ENCODE measurements at places on chromosomes 2 and 18.

DNA sequence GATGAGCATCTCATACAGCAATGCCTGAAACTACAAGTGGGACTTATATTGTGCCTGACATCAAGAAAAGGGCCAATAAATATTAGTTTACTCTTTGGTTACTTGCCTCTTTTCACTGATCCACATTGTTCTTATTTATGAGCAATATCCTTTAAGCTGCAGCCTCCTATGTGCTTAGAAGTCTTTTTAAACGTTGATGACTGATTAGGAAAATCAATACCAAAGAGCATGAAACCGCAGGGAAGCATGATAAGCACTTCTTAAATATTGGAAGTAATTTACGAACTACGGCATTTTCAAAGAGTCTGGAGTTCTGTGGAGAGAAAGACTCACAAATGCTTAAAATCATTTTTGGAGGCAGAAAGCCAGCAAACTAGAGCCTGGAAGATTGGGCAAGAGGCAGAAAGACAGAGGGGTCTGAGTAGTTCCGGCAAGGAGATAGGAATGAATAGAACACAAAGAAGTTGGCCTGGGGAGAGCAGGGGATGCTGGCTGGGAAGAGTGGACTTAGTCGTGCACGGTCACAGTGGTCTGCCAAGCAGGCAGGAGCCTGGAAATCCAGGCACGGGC is 122.6 kb upstream of the NOSTRIN start:
- no peak for DNase-seq

- DNase-seq, result no peak
Observed at GRCh38 chr2:10931710-10932255, 20.0 kb downstream of the KCNF1 start.

DNA sequence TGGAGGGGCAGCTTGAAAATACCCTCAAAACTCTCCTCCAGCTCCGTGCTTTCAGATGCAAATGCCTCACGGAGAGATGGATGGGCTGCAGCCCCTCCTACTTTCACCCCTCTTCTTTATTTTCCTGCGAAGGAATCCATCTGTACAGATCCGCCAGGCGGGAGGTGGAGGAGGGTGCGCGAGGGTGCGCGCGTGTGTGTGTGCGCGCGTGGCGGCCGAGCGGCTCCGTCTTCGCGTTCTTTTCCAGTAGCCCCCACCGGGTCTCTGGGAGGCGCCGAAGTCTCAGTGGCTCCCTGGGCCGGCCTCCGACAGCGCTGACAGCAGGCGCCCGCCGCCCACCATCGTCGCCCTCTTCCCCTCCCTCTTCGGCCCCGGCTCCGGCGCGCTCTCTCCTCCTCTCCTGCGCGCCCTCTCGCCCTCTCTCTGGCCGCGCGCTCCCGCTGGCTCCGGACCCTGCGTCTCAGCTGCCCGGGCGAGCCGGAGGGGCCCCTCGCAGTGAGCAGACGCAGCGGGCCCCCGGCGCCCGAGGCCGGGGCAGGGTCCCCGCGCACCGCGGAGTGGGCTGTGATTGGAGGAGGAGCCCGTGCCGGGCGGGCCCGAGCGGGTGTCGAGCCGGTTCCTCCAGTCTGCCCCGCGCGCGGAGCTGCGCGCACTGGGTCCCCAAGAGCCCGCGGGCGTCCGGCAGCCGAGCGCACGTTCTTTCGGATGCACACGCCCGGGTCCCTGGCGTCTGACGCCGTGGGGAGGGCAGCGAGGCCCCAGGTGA is at the start of gene CDH7:
Gene CDH7 (plus strand): TSS at position 624 of the 766 bp plus-strand sequence. CDS start 11,831 bp downstream, outside the sequence.
- DNase-seq, result no peak

GRCh38 chr2:241546771-241547498 is 11.6 kb upstream of the BOK start:
- DNase-seq, result no peak

- no peak for DNase-seq
Observed at GRCh38 chr2:3572620-3573019, 2.4 kb upstream of the RPS7 start.

- no peak for DNase-seq
Observed at GRCh38 chr18:7272311-7273049, 41.6 kb downstream of the LRRC30 start.

- DNase-seq, result no peak
Observed at GRCh38 chr18:48898521-48898920, 52.2 kb downstream of the SMAD7 start.

- DNase-seq, result no peak
Observed at GRCh38 chr2:216316743-216317142, 55.5 kb downstream of the MARCHF4 start.

DNA sequence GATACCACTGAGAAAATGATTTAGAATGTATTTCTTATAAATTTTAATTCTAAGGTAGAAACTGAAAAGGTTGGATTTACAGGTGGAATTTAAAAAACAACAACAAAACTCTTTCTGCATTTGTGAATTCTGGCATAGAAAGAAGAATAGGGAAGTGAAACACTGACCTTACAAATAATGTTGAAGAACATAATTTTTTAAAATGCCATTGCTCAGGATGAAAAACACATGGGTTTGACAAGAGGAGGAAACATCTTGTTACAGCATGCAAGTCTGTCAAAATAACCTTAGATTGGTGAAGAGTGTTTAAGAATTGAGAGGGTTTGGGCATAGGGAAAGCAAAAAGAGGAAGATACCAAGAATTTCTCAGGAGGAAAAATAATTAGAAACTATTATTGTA is 184.3 kb downstream of the UBE2E3 start:
- no peak for DNase-seq

- DNase-seq, result no peak
Observed at GRCh38 chr18:24413148-24413547, 13.3 kb upstream of the IMPACT start.

DNA sequence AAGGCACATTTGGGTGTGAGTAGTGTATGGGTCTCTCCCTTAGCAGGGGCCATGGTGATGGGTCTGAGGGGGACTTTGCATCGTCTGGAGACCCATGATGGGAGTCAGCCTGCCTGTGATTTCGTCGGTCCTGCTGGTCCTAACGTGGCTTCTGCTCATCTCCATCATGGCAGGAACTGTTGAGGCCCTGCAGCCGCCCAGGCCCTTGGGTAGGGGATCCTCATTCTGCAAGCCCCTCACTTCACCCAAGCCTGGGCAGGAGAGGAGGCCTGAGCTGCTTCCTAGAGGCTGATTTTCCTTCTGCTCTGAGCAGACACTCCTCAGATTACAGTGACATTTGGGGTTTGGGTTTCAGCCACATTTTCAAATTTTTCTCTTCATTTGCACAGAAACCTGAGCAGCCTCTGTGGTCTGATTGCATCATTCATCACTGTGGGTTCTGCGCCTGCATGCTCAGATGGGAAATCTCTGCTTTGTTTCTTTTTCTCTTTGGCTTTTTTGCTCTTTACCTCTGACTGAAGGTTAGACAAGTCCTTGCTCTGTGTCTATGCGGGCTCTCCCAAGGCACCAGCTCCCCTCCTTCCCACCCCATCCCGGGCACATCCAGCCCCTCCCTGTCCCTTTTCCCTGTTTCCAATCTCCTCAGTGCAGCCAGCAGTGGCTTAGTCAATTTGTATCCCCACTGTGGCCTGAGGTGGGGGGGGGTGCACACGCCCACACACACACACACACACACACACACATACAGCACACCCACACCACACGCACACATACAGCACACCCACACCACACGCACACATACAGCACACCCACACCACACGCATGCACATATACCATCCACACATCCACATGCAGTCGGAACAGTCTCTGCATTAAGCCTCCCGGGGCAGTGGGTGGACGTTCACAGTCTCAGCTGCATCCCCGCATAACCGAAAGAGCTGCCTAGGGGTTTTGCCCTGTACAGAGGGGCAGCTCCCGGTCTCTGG is 305.4 kb upstream of the HS6ST1 start:
- no peak for DNase-seq

DNA sequence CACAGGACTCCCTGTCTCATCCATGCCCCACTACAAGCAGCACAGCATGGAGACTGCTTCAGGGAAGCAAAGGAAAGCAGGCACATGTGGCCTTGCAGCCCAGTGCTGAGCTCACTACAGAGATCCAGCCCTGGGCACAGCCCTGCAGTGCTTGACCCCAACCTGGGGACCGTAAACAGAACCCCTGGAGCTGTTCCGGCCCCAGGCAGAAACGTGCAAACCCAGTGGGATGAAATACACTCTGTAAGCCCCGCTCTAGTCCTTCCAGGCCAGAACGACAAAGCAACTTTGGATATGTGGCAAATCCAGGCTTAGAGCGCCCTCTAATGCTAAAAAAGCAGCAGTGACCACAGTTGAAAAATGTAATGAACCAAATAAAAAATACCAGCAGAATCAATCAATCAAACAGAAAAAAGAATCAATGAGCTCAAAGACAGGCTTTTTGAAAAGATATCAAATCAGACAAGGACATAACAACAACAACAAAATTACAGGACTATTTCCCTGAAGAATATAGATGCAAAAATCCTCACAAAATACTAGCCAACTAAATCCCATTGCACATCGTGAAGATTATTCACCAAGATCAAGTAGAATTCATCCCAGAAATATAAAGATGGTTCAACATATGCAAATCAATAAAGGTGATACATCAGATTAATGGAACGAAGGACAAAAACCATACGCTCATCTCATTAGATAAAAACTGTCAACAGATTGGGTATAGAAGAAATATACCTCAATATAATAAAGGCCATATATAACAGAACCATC is 45.6 kb downstream of the ZNF519 start:
- no peak for DNase-seq

DNA sequence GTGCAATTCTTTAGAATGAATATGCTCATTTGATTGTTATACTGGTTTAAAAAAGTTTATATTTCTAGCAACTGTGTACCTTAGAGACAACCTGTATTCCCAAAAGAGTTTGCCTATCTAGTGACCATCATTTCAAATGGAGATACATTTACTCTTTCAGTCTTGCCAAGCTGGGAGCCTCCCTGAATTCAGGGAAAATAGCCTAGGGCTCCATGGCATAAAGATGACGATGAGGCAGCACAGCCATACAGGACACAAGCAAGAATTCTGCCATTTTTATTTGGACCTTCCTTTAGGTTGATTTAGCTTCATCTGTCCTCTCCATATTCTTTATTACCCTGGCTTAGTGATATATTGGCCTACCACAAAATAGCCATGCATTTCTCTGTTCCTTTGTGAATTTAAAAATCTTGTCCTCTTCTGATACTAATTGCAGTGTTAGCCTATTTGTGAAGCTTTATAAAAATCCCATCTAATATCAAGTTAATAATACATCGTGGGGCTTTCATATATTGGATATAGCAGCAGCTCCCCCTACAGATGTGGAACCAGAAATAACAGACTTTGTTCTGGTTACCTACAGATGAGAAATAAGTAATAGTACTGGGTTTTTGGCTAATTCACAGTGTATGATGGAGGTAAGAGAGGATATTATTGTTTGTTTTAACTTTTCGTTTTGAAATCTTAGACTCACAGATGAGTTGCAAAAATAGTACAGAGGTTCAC is 1661.9 kb upstream of the PIK3C3 start:
- DNase-seq, result no peak

DNA sequence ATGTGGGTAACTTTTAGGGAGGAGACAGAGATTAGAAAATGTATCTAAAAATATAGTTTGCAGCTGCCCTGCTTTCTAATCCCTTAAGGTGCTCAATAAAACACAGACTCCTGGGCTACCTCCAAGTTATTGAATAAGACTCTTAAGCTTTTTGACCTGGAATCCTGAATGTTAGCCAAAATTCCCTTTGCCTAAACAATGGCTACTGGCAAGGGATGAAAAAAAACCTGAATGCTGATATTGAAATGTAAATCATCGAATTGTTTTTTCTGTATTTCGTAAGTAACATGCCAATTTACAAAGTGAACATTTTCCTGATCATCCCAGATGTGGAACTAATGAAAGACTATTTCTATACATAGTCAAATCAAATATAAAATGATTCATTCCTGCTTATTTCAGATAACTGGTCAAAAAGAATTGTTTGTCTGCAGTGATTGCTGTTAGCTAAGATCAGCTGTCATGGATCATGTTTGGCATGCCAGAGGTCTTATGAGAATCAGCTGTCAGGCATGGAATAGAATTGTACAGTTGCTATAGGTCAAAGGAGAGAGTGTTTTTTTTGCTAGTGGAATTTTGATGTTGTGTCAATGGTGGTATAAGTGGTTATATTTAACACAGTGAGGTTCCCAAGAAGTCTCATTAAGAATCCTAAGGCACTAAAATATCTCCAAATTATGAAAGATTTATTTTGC is 363.6 kb upstream of the CWC22 start:
- DNase-seq, result no peak

Data from activated CD8-positive, alpha-beta memory T cell treated with anti-CD3 and anti-CD28 coated beads for 24 hours (primary cell).